ENCODE measurements at places on chromosomes 11 and 22.

GRCh38 chr11:1156506-1157340, 1.0 kb upstream of the MUC5AC start:
- DNase-seq: no peak

DNA sequence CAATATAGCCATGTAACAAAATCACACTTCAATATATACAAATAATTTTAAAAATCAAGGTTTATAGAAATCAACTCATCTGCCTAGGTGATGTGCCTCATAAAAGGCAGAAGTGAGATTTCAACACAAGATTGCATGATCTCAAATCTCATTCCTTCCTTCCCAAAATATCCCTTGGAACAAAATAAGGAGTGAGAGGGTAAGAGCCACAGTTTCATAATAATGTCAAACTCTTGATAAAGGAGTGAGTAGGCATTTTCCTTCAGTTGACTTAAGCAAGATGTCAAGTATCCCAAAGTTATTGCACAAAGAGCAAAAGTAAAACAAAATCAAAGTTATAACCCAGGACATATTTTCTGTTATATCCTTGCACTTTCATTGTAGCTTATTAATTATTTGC, 81.3 kb downstream of the C22orf31 start:
- DNase-seq: no peak

GRCh38 chr11:5528495-5528894, 12.0 kb upstream of the UBQLNL start:
- no peak for DNase-seq

DNA sequence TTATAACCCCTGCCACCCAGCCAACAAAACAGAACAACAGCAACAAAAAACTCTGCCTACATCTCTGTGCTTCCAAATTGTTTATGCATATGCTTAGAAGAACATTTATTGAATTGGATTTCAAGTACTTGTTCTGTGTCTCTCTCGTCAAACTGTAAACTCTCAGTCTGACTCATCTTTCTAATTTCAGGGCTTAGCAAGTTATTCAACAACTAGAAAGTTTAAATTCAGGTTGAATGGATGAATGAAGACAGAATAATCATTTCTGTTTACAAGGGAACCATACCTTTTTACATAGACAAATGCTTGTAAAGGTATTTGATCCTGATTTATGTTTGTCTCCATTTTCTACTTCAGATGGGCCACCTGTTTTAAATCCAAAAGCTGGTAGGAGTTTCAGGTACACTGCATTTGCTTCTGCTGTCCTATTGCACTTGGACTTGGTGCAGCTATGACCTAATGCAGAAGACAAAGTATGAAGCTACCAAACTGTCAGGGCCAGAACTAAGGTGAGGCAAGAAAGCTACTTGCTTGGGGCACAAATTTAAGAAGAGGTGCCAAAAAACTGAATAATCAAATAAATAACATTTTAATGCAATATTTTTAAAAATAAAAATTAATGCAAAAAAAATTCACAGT, 1.6 kb upstream of the FBXO3 start:
- DNase-seq: no peak

DNA sequence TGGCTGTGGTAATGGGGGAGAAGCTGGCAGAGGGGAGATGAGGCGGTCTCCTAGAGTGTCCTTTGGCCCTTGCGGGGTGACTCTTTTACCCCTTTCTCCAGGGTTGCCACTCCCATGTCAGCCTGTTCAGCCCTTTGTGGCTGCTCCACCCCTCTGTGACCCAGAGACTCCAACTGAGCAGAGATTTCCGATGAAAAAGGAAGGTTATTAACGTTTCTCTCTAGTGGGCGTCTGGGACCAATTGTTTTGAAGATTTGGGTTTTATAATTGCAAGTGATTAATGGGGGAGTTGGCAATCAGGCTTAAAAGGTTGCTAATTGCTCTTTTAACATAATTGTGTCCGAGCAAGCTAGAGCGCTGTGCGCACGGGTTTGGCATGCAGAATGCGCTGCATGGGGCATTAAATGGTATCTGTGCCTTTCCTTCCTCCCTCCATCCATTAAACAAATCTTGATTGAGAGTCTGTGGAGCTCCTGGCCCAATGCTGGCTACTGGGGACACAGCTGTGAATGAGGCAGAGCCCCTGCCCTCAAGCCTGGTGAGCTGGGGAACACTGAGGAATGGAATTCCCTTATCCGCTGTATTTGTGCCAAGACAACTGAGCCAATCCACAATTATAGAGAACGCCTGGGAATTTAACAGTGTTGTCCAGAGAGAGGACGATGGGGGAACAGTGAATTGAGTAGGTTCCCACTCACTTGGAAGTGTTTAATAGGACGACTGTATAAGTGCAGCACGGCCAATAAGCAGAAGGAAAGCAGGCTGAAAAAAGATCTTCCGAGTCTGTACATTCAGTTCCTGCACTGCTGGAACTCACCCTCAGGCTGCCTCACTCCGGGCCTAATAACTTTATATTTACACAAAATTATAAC, 295.9 kb downstream of the MIAT start:
- no peak for DNase-seq

DNA sequence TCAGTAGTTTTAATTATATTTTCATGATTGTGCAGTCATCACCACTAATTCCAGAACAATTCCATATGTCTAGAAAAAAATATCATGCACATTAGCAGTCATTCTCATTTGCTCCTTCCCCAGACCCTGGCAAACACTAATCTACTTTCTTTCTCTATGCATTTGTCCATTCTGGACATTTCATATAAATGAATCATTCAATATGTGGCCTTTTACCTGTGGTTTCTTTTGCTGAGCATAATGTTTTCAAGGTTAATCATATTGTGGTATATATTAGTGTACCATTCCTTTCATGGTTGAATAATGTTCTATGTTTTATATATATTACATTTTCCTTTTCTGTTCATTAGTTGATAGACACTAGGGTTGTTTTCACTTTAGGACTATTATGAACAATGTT, 811.1 kb upstream of the RAG2 start:
- no peak for DNase-seq

- no peak for DNase-seq
These were observed 56.1 kb downstream of the APIP start for GRCh38 chr11:34860034-34860433.

DNA sequence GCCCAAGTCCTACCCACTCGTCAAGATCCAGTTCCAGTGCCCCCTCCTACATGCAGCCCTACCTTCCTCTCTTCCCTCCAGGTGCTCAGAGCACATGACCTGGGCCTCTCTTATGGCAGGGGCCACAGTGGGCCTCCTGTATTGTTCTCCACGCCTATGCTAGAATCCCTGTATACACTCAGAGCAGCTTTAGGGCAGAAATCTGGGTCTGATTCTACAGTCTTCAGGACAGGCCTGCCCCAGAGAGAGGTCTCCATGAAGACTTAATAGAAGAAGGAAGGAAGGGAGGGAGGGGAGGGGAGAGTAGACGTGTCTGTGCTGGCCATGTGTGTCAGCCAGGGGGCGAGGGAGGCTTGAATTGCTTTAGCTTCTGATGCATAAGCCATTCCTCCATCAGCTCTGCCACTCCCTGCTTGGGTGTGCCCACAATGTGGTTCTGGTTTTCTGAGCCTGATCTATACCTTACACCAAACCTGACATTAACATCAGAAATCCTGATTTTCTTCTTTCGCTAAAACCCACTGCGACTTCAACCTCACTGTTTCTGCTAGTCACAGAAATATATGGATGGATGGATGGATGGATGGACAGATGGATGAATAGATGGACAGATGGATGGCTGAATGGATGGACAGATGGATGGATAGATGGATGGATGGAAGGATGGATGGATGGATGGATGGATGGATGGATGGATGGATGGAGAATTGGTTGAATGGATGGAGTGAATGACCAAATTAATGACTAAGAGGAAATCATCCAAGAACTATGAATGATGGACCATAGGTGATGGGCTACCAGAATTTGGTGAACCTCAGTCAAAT, 56.6 kb upstream of the PRDM11 start:
- DNase-seq: no peak
